OCI-LY7 (cell line): ENCODE measurements at places on chromosomes 12 and 14. TPM values are rescaled to one million over a fixed set of nuclear protein-coding genes. Genes with fewer than 3 reads are reported as not detected.

Gene LIN52
- 16.9 and 18.0 TPM in 2 replicates for total RNA-seq

GRCh38 chr14:70893062-70893845 lies 14.0 kb upstream of the PCNX1 start:
- no peak for DNase-seq

- no peak for DNase-seq
Measured at GRCh38 chr12:109020146-109020795, 597 bp downstream of the SVOP start.

DNA sequence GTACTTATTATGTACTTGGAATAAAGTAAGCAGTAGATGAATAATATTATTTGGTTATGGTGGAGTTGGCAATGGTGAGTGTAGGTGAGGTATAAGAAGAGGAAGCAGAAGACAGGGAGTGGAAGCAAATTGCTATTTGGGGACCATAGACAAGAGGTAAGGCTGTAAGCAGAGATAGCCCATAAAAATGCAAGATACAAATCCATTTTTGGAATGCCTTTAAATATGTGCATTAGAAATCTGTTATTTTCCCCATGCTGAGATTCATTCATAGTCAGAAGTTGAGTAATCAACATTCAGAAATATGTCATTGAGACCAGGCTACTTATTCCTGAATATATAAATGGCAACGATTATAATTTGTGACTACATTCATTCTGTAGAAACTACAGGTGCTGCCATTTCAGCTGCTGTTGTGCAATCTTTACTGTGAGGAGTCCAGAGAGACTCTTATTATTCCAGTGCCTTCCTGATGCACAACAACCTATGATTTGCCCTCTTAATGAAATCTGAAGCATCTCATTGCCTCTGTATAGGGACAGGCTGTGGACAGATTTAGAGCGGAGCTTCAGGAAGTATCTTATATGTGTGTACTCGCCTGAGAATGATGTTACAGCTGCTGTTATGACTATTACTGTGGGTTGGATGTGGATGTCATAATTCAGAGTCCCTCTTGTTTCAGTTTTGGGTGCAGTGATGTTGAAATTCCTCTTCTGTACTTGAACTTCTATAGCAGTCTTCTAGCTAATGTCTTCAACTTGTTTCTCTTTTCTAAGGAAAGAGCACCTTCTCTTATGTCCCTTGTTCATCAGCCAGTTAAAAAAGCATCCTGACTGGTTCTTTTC lies 173.8 kb downstream of the NAV3 start:
- DNase-seq, result no peak

DNA sequence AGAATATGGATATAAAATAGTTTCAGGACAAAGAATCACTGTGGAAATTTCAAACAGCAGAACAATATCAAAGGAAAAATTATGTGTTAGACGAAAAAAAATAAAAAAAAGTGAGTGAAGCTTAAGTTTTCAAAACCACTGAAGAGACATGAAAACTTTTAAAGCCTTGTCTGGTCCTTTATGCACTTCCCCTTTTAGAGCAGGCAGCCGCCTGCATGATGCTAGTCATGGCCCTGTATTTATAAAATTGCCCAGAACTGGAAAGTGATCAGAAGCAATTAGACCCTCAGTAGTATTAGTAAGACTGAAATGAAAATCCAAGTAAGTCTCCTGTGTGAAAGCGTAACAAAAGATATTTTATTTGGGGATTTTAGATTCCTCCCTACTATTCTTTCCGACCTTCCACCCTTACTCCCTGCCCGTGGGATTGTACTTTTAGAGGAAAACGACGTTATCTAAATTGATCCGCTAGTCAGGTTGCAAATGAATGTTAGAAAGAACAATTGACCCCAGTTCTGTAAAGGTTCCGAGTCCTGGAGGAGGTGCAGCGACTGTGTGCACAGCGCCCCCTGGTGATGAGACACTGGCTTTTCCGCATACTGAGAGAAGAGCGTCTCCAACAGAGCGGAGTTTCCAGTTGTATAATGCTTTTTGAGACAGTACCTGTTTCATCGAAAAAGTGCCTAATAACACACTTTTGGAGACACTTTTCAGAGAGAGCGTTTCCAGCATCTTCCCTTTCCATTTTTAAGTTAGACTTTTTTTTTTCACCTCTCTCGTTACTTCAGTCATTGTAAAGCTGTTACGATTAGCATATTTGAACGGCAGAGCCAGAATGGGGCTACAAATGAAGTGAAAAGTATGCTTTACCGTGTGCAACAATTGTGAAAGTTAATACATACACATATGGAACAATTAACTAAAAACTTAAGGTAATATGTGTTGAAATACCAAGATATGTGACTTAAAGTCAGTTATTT lies 12.4 kb downstream of the MGST1 start:
- DNase-seq, result peak; percentile 72

Gene KLRB1
- total RNA-seq, result not detected in 2 replicates

- no peak for DNase-seq
Measured at GRCh38 chr14:85853996-85854526, 324.1 kb downstream of the FLRT2 start.

Gene ARMH4
- total RNA-seq, result not detected in 2 replicates

Gene RIMBP2
- not detected in 2 replicates for total RNA-seq

GRCh38 chr14:49033131-49033530 lies 553.0 kb downstream of the RPS29 start:
- DNase-seq, result no peak

Gene IL22
- total RNA-seq, result not detected in 2 replicates
